Fibroblast of lung (primary cell): ENCODE measurements at places on chromosomes 16 and 17.

DNA sequence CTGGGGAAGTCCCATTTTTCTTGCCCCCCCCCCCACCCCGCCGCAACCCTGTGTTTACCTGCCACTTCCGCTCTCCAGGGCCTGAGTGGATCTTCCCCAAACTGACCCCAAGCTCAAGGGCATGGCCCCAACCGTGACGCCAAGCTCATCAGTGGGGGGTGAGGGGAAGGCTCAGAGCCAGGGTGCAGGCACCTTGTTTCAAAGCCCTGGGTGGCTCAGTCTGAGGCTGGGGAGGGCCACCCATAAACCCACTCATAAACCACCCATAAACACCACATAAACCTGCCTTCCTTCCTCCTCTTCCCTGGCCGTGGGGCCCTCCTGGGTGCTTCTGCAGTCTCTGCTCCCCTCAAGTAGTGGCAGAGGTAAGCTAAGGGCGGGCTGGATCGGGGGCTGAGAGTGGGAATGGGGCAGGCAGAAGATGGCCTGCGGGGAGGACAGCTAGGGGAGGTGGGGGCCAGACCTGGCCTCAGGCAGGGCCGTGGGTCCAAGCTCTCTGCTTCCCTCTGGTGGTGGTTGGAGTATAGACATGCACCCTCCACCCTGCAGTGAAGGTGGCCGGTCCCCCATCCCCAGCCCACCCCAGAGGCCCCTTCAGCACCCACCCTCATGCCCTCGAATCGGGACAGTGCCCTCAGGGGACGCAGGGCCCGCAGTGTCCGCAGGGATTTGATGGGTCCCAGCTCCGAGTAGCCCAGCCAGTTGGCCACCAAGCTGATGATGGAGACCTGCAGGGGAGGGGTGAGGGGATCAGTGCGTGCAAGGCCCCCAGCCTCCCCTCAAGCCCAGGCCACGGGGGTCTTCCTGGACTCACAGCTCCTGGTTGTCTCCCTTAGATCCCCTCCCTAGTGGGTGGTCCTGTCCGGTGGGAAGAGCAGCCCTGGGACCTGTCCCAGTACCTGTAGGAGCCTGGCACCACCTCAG lies 14.6 kb upstream of the CD79B start:
- DNase-seq: peak; percentile 28

DNA sequence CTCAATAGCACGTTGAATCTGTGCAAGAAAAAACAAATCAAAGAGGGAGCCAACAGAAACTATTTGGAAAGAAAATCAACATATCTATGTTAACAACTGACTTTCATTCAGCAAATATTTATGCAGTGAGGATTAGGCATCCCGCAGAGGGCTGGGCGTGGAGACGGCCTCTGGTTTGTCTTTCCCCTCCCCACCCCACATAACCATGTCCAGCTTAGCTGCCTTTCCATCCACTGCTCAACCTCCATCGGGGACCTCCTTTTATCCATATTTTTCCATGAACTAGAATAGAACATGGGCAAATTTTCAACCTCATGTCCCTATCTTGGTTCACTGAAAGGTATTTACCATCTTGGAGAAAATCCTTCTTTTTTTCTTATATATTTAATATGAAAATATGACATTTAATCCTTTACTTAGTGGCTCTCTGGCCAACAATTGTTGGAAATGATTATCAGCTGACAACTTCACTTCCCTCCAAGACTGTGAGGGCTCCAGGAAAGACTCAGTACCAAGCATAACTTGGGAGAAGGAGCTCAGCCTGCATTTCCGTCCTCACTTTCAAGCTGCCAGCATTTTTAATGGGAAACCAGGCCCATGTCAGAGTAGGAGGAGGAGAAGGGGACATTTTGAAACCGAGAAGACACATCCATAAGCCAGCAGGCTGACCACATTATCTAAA lies 462.6 kb upstream of the MAF start:
- DNase-seq: no peak

DNA sequence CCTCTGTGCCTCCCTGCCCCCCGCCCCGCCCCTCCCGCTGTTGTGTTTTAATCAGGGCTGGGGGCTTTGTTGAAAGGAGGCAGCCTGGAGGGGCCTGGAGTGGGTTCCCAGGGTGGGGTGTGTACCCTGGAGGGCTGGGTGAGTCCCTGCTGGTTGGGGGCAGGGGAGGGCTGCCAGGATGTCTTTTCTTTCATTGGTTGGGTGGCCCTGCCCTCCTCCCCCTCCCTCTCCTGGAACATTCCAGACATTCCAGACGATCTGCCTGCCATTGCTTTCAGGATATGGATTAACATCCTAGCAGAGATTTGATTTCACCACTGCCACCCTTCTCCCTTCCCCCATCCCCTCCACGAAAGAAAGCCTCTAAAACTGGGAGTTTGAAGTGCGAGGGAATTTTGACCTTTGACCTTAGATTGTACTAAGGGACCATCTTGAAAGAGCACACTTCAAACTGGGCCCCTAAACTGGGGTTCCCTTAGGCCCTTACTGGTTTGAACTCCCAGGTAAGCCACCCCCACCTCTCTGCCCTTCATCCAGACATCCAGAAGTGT lies 25.3 kb downstream of the IGF2BP1 start:
- DNase-seq: no peak

- no peak for DNase-seq
Measured at GRCh38 chr16:81593481-81593880, 148.9 kb downstream of the CMIP start.

DNA sequence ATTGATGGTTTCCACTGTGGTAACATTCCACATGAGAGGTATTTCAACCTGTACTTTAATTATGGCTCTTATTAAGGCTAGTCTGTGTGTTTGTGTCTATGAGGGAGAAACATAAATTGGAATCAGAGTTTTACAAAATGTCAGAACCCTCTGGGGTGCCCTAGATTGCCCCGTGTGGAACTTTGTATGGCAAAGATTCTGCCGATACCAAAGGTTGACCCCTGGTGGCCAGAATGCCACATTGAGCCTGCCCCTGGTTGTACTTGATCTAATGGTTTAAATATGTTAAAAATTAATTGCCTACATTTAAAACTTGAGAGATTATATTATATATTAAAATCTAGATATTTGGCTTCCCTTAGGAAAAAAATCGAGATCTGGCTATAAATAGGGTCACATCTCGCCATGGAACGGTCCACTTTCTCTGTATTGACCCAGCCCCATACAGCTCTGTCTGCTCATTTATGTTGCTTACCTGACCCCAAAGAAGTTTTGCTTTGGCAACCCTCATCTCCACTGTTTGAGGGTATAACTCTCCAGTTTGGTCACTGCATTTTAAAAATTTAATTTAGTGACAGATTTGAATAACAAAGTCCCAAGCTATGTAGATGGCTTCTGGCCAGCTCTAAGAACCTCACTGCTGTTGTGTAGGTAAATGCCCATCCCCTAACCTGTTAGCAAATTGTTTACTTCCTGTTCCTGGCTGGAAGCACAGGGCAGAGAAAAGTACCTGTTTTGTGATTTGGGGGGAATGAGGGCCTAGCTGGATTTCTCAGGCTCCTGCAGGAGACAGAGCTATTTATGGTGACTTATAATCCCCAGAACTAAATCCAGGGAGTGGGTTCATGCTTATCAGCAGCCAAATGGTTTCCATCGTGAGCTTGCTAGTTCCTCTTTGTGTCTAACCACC lies 95.0 kb downstream of the PLCG2 start:
- peak; percentile 20 for DNase-seq

GRCh38 chr16:4570688-4571321 lies 14.7 kb downstream of the C16orf96 start:
- DNase-seq: no peak

- peak; percentile 40 for DNase-seq
Measured at GRCh38 chr16:28163699-28164098, 48.1 kb downstream of the XPO6 start.

GRCh38 chr16:21281698-21282389 lies 3.8 kb upstream of the CRYM start:
- no peak for DNase-seq

DNA sequence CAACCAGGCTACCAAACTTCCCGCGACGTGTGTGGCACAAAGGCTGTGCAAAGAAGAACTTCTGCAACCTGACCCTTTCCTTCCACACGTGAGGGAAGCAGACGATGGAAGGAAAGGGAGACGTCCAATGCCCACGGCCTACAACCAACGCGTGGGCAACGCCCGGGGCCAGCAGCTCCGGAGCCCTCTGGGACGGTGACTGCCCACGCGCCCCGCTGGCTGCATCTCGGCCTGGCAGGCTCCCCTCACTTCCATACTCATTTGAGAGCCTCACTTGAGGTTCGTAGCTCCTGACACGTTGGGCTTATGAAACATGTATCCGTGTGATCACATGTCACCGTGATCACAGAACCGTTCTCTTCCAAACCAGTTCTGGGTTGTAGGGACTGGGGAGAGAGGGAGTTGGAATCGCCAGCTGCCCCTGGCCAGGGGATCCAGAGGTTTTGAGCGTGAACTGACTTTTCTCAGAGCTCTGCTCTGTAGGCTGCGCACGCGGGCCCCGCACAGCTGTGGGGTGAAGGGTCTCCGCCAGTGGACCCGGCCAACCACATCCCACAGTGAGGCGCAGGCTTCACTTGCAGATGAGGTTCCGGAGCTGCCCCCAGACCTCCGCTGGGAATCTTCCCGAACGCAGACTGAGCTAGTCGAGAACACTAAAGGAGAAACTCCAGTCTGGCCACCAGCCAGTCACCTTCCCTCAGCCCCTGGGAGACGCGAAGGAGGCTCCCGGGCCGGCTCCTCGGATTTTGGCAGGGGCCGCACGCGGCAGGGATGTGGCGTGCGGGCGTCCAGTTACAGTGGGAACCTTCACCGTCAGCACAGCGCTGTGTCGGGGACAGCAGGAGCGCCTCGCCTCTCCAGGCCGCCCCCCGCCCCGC lies 1.0 kb downstream of the LMF1 start:
- DNase-seq: no peak

GRCh38 chr17:79792984-79793923 lies 3.6 kb downstream of the CBX8 start:
- peak; percentile 88 for DNase-seq

- DNase-seq: no peak
Measured at GRCh38 chr17:31412511-31412910, 21.0 kb downstream of the RAB11FIP4 start.

GRCh38 chr16:30773826-30774225 lies 11.7 kb downstream of the RNF40 start:
- DNase-seq: no peak

GRCh38 chr16:47045023-47045422 lies 71.5 kb upstream of the DNAJA2 start:
- peak; percentile 33 for DNase-seq

GRCh38 chr17:49741009-49741691 lies 22.8 kb downstream of the FAM117A start:
- DNase-seq: peak; percentile 15

DNA sequence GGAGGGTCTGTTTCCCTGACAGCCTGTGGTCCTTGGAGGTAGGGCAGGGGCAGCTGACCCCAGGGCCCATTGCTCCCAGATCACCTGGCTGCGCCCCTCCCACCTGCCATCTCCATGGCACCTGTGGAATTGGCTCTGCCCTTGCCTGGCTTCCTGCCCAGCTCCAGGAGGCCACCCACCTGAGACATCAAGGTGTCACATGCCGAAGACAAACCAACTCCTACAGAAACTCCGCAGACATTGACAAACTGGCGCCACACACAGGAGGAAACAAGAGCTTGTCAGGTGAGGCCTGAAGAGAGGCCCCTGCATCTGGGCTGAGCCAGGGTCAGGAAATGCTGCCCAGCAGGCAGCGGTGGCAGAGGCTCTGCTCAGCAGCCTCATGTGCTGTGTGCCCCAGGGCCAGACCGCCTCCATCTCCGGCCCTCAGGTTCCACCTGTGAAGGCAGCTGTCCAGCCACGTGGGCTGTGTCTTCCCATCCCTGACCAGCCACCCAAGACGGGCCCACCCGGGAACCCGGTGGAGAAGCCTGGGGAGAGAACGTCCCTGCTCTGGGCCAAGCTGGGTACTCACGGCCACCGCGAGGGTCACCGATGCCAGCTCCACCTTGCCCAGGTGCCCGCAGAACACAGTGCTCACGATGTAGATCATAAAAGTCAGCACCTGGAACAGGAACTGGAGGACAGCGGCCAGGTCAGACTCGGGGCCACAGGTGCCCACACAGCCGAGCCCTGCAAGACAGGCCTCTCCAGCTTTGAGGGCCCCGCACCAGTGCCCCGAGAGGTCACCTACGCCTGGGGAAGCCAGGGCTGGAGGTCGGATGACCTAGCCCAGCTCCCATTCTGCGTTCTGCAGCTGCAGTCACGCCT lies 1.6 kb downstream of the SLC47A2 start:
- no peak for DNase-seq

DNA sequence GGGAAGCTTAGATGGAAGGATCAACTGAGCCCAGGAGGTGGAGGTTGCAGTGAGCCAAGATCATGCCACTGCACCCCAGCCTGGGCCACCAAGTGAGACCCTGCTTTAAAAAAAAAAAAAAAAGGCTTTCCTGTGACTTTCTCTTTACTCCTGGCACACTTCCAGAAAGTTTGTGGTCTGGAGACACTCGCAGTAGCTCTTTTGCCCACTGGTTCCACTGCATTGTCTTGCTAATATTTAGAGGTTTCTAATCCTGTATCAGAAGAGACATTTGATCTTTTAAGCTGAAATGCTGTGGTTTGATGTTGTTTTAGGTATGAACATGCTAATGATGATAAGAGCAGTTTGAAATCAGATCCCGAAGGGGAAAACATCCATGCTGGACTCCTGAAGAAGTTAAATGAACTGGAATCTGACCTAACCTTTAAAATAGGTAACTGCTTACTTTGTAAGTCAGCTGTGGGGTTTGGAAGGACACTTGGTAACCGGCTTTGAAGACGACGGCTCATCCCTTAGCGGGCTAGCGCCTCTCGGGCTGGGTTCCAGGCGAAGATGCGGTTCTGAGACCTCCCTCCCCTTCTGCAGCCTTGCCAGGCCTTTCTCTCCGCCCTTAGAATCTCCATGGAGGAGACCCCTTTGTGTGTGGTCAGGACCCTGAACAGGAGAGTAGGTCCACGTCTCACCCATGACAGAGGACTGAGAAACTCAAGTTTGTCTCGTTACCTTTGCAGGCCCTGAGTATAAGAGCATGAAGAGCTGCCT lies 23.1 kb downstream of the NTAN1 start:
- peak; percentile 36 for DNase-seq

DNA sequence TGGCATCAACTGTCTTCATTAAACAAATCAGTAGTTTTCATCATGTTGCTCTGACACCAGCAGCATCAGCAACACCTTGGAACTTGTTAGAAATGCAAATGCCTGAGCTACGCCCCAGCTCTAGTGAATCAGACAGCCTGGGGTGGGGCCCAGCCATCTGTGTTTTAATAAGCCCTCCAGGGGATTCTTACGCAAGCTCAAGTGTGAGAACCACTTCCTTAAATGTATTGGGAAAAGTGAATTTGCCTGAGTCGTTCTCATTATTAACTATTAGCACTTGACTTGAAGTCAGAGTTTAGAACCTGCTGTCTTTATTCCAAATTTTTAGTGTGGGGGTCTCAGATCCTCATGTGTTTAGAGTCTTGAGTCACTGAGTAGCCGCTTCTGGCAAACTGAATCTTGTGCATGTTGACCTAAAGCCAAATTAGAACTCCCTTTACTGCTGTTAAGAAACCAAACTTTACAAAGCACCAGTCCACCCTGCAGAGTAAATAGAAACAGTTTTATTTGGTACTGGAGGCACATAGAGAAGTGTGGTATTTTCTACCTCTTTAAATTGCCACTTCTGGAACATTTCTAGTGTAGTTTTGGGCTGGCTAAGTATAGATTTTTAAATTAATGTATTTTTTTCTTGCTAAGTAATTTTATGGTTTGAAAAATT lies 137.4 kb upstream of the COX10 start:
- peak; percentile 57 for DNase-seq
